ENCODE measurements at places on chromosomes 7 and 10.

GRCh38 chr7:110854651-110855050, 236.3 kb upstream of the LRRN3 start:
- DNase-seq: no peak

DNA sequence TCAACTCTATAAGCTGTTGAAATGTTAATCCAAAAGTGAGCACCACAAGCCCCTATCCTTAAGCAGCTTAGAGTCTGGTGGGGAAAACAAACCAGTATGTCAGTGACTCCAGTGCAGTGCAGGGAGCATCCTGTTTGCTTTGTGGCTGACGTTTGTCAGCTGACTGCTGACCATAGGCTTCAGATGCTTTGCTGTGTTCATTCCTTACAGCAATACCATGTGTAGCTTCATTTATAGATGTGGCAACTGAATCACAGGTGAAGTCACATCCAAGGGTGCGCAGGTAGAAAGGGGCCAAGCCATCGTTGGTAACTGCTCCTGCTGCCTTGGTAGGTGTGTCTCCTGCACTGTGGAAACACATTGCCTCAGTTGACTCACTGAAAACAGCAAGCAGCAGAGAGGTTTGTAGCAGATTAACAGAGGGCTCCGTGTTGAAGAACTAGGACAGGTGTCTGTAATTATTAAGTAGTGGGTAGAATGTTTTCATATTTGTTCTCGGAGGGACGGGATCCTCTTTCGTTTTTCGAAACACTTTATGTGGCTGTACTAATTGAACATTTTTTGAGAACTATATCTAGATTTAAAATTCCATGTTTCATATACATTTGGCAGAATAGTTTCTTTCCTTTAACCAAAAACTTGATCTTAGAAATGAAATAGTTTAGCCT, 2.0 kb downstream of the INSIG1 start:
- DNase-seq: peak; percentile 12

DNA sequence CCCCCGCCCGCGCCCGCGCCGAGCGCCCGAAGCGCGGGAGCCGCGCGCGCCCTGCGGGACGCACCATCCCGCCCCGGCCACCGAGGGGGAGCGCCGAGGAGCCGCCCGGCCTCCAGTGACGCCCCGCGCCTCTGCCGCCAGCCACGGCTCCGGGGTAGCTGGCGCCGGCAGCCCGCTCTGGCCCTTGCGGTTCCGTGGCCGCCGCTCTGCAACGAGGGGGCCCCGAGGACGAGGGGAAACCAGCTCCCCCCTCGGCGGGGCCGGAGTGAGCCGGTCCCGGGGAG, at the start of gene PAXIP1:
Gene PAXIP1 (minus strand): TSS at position 33 of the 284 bp plus-strand sequence. CDS start 195 bp downstream, outside the sequence.
- no peak for DNase-seq

DNA sequence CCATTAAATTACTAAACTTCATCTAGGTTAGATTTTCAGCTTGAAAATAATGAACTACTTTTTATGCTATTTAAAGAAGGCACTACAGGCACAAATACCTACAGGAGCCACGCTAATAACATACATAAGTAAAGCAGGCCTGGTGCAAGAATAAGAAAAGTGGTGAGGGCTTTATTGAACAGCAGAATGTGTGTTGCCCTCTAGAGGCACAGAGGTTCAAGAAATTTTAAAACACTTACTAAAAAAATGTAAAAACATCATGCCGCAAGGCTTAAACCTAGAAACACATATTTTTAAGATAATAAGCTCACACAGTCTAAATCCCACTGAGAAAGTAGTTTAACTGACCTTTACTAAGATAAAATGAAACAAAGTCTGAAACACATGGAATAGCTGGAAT, 20.3 kb downstream of the CACUL1 start:
- DNase-seq: no peak

GRCh38 chr10:112265745-112266144, 17.5 kb upstream of the TECTB start:
- no peak for DNase-seq

- peak; percentile 49 for DNase-seq
These were observed 2.7 kb downstream of the MXI1 start for GRCh38 chr10:110209926-110210673.
